ENCODE measurements at places on chromosomes 5 and 9.

DNA sequence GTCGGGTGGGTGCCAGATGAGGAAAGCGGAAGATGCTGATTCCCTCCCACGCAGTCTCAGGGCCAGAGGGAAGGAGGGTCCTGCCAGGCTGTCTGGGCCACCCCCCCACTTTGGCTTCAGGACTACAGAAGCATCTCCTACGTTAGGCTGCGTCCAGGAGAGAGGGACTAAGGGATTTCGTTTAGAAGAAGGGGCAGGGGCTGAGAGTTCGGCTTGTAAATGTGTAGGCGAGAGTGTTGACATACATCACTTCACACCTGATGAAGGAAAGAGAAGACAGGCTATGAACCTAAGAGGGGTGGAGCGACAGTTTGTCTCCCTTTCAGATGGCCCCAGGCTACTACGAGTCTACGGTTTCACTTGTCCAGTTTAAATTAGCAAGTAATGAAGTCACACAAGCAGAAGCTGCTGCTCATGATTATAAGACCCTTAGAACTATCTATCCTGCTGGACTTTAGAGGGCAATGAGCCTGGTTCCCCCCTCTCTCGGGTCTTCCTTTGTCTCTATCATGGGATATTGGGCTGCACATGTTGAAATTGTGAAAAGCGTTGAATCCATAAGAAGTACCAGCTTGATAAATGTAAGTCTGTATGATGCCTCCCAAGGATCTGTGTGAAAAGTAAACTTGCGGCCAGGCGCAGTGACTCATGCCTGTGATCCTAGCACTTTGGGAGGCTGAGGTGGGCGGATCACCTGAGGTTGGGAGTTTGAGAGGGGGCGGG, 193.0 kb downstream of the AOPEP start:
- DNase-seq, result no peak

DNA sequence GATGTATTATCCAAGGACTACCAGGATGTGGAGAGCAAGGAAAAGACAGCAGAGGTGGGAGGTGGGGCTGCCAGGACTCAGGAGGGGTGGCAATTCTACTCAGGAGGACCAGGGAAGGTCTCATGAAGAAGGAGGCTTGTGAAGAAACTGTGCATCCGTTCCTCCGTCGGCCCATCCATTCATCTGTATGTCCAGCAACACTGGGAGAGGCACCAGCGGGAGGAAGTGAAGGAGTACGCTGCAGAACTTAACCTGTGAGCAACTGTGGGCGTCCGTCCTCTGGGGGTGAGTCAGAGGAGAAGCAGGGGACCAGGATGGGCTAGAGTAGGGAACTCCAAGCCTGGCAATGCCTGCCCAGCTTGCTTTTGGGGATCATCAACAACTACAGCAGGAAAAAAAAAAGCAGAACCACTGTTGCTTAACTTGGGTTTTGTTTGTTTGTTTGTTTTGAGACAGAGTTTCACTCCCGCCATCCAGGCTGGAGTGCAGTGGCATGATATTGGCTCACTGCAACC, 47.3 kb upstream of the NEURL1B start:
- no peak for DNase-seq

DNA sequence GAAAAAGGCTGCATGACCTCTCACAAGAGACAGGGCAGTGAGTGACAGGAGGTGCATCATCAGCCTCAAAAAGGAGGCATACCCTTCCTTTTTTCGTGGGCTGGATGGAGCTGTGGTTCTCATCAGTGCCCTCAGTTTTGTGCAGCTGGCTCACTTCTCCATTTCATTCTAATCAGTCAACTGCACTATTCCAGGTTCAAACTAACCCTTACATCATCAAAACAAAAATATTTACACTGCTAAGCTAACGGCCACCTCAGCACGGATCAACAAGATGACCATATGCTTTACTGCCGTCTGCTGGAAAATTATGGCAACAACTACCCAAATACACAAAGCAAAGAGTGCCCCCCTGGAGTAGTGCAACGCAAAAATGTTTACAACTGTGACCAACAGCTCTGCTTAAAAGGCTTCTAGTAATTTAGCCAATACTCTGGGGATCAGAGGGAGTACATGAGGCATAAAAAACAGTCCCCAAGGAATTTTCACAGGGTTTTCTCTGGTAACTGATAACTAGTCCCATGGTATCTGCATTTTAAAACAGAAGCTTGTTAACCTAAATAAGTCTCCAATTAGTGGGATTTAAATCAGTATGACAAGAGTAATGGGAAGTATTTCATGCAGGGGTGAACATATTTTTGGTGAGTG, 10.8 kb downstream of the KCNV2 start:
- no peak for DNase-seq

GRCh38 chr5:132013006-132013689, 1.7 kb upstream of the ACSL6 start:
- no peak for DNase-seq

DNA sequence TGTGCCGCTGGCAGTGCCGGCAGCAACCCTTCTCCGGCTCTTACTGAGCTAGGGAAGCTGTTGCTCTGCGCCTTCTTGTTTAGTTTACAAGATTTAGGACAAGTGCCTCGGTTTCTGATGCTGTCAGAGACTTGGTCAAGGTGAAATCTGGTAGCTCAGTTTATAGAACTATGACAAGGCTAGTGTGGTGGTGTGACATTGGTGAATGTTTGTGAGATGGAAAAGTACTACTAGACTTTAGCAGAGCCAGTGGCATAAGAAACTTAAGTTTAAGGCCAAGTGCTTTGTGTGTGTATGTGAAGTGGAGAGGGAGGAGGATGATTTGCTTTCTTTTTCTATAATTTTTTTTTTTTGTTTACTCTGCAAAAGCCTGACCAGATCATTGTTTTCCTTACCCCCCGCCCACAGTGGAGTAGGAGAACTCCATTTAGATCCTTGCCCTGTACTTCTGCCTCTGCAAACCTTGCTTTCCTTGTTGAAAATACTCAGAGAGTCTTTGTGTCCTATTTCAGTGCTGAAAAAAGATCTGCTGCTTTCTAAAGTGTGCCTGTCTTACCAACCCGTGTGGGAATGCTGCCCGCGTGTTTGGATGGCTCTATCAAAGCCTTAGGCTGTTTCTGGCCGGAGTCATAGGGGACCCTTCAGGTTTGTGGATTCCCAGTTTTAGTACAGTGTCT, 75.9 kb downstream of the TRIO start:
- DNase-seq, result no peak

DNA sequence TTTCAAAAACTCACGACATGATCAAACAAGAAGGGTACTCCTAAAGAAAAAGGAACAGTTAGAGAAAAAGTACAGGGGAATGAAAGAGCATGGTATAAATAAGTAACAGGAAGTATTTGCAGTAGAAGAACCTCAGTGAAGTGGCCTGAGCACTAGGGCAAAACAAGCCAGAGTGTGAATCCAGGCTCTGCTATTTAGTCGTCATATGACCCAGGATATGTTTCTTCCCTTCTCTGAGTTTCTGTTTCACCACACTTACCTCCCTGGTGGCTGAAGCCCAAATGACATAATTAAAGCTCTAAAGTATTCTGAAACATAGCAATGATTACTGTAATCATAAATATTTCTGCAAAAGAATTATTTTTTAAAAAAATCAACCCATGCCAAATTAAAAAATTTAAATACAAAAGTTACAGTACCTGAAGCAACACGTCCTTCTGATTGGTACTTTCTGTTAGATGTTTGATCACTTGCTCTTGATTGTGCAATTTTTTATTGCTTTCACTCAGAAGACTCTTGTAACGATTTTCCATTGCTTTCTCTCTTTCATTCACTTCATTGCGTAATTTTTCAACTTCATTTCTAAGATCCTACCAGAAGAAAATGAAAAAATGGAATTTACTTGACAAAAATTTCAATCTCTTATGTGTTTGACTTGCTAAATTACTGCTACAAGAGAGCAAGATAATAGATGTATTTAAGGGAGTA, 88.9 kb downstream of the CDK5RAP2 start:
- DNase-seq, result no peak

DNA sequence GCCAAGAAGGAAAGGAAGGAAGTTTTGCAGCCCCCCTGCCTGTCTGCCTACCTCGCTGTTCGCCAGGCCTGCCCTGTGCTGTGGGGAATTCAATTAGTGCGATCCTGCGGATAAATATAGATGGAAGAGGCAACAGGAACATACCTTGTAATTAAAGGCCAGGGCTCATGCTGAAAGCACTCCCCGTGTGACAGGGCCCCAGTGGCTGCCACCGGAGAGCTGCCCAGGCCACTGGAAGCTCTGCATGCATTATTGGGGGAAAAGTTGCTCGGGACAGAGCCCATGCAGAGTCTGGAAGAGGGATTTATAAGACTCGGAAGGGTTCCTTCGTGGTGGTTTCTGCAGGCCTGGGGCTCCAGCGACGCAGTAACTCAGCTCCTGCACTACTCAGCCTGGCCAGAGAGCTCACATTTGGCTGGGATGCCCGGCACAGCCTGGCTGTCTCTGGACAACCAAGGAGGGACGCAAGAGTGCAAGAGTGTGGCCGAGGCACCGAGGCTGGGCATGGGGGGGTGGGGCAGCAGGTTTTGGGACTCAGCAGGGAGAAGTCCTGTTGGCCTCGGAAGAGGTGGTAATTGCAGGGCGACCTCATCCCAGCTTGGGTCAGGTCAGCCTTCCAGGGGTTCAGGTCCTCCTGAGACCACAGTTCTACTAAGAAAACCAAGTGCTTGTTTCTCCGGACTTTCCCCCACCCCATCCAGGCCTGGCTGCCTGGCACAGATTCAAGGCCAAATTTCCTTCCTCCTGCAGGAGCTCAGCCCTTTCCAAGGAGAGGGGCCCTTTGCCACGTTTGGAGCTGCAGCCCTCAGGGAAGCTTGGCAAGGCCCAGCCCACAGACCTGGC, 68.1 kb upstream of the GGTA1 start:
- no peak for DNase-seq

- DNase-seq, result no peak
These were observed 1.7 kb downstream of the INPP5E start for GRCh38 chr9:136437839-136438547.

GRCh38 chr5:3009605-3010004, 258.1 kb upstream of the IRX2 start:
- DNase-seq, result no peak

DNA sequence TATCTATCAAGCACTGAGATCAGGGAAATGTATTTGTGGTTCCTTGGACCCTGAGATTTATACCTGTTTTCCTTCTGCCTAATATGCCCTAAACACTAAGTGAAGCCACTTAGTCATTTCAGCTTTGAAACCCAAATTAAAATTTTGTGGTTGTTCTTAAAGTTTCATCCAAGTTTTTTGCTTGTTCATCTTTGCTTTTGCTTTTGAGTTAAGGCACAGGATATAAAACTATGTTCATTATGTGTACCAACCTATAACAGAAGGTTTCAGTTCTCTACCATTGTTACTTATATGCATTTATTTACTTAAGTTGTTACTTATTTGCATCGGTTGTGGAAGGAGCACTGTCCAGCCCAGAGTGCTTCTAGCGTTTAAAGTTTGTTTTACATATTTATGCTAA, 382.3 kb downstream of the PTPRD start:
- DNase-seq, result no peak

GRCh38 chr9:129604766-129605163, 16.1 kb downstream of the C9orf50 start:
- no peak for DNase-seq

- DNase-seq, result no peak
These were observed 227.3 kb downstream of the FANCC start for GRCh38 chr9:95090023-95090791.

DNA sequence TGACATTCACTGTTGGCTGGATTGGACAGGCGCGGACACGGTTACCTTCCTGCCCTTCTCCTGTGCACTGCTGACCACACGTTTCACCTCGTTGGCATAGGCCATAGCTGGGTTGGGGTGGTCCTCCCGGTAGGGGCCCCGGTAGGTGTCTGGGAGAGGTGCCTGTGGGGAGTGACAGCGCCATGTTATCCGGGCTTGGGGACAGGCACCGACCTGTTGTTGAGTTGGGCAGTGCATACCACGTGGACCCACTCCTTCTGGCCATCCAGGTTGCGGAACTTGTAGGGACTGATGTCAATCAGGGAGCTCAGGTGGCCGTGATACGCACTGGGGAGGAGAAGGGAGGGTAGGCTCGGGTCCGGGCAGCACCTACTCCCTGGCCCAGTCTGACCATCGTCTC, 8.2 kb downstream of the PHYKPL start:
- DNase-seq, result no peak

DNA sequence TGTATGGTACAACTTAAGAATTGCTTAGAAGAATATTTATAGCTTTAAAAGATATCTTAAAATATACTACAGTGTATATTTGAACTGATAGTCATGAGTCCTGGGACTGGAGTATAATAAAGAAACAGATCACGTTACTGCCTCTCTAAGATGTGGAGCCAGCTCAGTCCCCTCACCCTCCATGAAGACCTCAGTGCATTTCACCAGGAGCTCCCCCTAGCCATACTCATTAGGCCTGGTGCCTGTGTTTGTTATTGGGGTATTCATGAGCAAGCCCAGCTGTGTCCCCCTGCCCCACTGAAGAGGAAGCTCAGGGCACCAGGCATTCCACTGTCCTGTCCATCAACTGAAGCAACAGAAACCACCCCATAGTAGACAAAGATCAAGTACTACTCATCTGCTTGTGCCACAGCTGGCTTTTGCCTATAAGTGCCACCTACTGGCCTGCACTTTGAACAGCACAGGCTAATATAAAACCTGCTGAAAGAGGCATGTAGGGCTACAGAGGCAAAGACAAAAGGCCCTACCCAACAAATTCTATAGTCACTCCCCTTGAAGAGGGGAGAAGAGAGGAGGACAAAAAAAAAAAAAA, 850.2 kb upstream of the NUDT12 start:
- no peak for DNase-seq

- no peak for DNase-seq
These were observed 36.2 kb upstream of the DAP start for GRCh38 chr5:10797261-10797660.

DNA sequence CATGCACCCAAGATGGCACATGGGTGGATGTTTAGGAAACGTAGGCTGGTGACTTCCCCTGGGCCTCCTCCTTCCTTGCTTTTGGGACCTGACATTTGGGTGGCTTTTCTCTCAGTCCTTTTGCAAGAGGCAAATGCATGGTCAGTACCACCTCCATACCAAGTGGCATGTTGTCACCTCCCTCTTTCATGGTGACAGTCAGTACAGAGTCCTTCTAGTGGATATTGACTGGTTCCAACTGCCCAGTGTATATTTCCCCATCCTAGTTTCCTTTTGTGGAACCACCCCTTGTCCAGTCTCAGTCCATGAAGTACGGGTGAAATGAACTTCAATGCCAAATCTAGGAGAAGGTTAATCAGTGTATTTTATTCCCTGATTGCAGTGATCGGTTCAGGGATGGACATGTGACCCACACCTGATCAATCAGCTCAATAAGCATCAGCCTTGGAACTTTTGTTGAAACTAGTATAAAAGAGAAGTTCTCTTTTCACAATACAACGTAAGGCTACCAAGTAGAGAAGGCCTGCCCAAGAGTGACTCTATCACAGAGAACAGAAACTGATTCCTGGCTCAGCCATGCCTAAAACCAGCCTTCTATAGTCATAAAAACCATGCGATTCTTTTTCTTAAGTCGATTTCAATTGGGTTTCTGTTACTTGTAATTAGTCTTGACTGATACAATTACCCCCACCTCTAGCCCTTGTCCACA, 143.4 kb upstream of the KLF9 start:
- DNase-seq, result no peak
